ENCODE measurements at places on chromosomes 4 and X.

- DNase-seq, result no peak
Measured at GRCh38 chrX:133375615-133376340, 39.5 kb downstream of the GPC4 start.

DNA sequence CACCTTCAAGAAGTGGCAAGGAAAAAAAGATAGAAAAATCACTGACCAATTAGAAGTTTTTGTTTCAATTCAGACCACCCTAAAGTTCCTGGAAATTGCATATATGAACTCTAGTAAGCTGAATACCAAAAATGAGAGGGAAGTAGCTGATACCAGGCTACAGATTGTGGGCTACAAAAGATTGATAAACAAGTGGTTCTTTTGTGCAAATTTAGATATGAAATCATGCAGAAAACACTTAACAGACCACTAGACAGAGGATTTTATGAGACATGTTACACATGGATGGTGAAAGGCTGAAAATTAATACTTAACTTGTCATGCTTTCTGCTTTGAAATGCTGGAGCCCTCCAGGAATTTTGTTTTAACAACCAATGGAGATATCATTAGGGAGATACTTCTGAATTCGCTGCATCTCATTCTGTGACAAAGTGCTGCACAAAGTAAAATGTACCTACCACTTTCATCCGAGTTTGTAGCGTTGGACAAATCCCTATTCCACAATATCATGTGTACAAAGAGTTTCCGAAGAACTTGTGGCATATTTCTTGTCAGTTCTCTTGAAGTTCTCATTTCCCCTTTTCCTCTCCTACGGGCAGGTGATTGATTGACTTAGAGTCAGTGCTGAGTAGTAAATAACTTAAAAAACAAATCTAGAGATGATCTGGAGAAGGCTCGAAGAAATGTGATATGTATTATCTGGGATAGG lies 235.0 kb downstream of the PALLD start:
- no peak for DNase-seq

- no peak for DNase-seq
Measured at GRCh38 chr4:163991298-163991865, 496.9 kb downstream of the TMA16 start.

GRCh38 chr4:150600812-150601445 lies 19.0 kb downstream of the MAB21L2 start:
- DNase-seq, result no peak

DNA sequence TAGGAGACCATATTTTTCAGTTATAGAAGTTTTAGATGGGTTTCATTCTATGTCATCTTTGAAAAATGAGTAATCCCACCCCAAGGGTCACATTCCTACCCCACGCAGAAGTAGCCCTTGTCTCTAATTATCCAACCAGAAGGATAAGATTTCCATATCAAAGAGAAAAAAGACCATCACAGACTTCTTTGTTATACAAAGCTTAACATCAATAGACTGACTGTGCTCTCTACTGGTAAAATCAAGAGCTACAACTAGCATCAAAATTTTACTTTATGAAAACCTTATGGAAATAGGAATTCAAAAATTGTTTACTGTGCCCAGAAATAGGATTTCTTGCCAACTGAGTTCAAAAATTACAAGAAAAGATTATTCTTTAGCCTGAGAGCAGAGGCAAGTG lies 24.9 kb downstream of the TNMD start:
- no peak for DNase-seq

DNA sequence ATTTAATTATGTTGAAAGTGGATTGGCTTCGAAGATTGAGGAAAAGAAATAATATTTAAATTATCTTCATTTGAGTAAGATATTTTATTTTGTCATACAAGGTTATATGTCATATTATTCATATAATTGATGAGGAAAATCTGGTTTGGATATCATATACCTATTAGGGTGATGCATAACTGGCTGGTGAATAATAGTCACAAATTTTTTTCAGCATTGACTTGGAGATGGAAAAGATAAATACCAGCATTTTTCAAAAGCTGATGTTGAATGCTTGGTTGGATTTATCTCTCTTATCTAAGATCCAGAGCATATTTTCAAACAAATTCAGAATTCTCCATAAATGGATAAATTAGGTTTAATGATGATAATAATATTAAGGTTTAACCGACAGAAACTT lies 93.5 kb upstream of the SLIT2 start:
- no peak for DNase-seq

All from adrenal gland (tissue), 19 donors.